ENCODE measurements at places on chromosomes 2 and 18. TPM values are rescaled to one million over a fixed set of nuclear protein-coding genes. Genes with fewer than 3 reads are reported as not detected.

GRCh38 chr18:35971661-35972196 is 750 bp upstream of the RMP24 start:
- peaks cover 30% of the 10 kb centered on the region for H3K36me3 ChIP-seq
- peak overlapping the region; percentile 81 for H3K27ac ChIP-seq
- peaks cover 12% of the 10 kb centered on the region for H3K4me1 ChIP-seq
- H3K4me3 ChIP-seq: peak overlapping the region; percentile 87

The SCN1A gene
- not detected for total RNA-seq

DNA sequence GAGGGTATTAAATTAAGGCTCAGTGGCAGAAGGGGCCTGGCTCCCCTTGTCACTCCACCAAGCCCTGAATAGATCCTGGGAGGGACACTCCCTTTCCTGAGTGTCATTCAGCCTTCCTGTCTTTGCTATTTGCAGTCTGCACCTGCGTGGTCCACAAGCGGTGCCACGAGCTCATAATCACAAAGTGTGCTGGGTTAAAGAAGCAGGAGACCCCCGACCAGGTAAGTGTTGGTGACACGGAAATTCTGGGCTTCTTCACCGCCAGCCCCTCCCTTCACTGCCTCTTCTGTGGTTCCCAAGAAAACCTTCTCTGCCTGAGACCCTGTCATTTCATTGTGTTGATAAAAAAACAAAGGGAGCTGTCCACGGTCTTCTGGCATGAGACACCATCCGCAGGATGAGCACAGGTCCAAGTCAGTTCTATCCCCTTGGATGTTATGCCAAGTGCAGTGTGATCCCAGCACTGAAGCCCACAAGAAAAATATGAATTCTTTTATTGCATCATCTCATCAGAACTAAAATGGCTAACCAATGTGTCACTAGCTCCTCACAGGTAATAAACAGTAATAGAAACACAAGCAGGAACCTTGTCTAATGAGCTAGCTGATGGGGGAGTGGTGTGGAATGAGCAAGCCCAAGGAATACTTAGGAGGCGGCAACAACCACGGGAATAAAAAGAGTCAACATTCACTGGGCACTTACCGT is 316.9 kb upstream of the EPAS1 start:
- no peak overlapping the region for H3K4me3 ChIP-seq
- DNase-seq: no peak
- H3K36me3 ChIP-seq: no peaks in the 10 kb centered on the region
- H3K27me3 ChIP-seq: no peaks in the 10 kb centered on the region
- H3K4me1 ChIP-seq: peaks cover 7% of the 10 kb centered on the region

- H3K4me1 ChIP-seq: no peaks in the 10 kb centered on the region
- H3K27ac ChIP-seq: no peak overlapping the region
- H3K36me3 ChIP-seq: no peaks in the 10 kb centered on the region
- no peak for DNase-seq
- no peaks in the 10 kb centered on the region for H3K27me3 ChIP-seq
- H3K4me3 ChIP-seq: no peak overlapping the region
Measured at GRCh38 chr2:4192119-4192518, 488.7 kb downstream of the DCDC2C start.

The ACVR1 gene
- total RNA-seq: 62.0 TPM

The PRKCE gene
- total RNA-seq: 17.7 TPM

The RTP5 gene
- not detected for total RNA-seq

GRCh38 chr2:241080405-241081189 is 21.5 kb downstream of the MTERF4 start:
- H3K4me1 ChIP-seq: no peaks in the 10 kb centered on the region
- DNase-seq: no peak
- H3K27me3 ChIP-seq: no peaks in the 10 kb centered on the region
- H3K36me3 ChIP-seq: no peaks in the 10 kb centered on the region
- no peak overlapping the region for H3K4me3 ChIP-seq
- no peak overlapping the region for H3K27ac ChIP-seq

The SCYGR3 gene
- not detected for total RNA-seq

DNA sequence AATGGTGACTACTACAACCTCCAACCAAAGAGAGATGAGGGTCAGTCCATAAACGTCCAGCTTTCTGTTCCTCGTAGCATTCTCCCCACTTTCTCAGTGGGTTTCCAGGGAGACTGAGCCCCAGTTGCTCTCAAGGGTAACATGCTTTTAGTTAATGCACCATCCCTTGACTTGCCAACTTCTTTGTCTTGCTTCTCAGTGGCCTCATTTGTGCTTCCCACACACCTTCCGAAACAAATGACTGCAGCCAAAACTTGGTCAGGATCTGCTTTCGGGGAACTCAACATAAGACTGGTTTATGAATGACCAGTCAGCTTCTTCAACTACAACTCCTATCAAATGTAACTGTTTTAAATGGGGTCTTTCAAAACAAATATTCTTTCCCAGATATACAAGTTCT is 94.1 kb downstream of the COL6A3 start:
- no peaks in the 10 kb centered on the region for H3K36me3 ChIP-seq
- H3K27ac ChIP-seq: no peak overlapping the region
- peaks cover 33% of the 10 kb centered on the region for H3K27me3 ChIP-seq
- no peak overlapping the region for H3K4me3 ChIP-seq
- DNase-seq: no peak

- DNase-seq: no peak
- no peaks in the 10 kb centered on the region for H3K4me1 ChIP-seq
- no peaks in the 10 kb centered on the region for H3K36me3 ChIP-seq
Measured at GRCh38 chr2:18630941-18631340, 41.6 kb upstream of the NT5C1B start.

- DNase-seq: no peak
- no peak overlapping the region for H3K4me3 ChIP-seq
- no peak overlapping the region for H3K27ac ChIP-seq
- H3K27me3 ChIP-seq: peaks cover 12% of the 10 kb centered on the region
Measured at GRCh38 chr18:5456577-5457461, 87.0 kb downstream of the EPB41L3 start.

- no peak overlapping the region for H3K4me3 ChIP-seq
- peak; percentile 55 for DNase-seq
- H3K27ac ChIP-seq: no peak overlapping the region
Measured at GRCh38 chr2:35410431-35411061, 945.0 kb upstream of the CRIM1 start.

- no peak for DNase-seq
- no peaks in the 10 kb centered on the region for H3K4me1 ChIP-seq
- H3K4me3 ChIP-seq: no peak overlapping the region
- no peak overlapping the region for H3K27ac ChIP-seq
Measured at GRCh38 chr2:109375131-109375561, 238.6 kb downstream of the SEPTIN10 start.

- peaks cover 65% of the 10 kb centered on the region for H3K4me1 ChIP-seq
- no peaks in the 10 kb centered on the region for H3K27me3 ChIP-seq
- peak overlapping the region; percentile 60 for H3K27ac ChIP-seq
- peak; percentile 52 for DNase-seq
Measured at GRCh38 chr2:152485954-152486736, 151.2 kb downstream of the FMNL2 start.

The PLCL1 gene
- 0.07 TPM for total RNA-seq

DNA sequence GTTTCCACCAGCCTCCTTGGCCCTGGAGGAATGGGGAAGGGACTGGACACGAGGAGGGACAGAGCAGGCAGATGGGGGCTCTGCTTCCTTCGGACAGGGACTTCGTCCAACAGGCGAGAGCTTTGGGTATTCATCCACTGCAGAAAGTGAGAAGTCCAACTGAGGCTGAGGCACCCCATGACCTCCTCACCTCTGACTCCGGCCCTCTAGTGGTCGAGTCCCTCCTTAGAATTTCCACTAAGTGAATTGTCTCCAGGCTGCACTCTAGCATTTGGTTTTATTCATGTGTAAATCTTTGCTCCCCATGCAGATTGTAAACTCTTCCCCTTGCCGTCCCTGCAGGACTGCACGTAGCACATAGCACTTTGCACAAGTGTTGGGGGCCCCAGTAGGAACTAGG is 75.6 kb downstream of the TMEM247 start:
- H3K4me3 ChIP-seq: no peak overlapping the region
- H3K4me1 ChIP-seq: no peaks in the 10 kb centered on the region
- H3K27me3 ChIP-seq: no peaks in the 10 kb centered on the region
- no peak overlapping the region for H3K27ac ChIP-seq
- peak; percentile 11 for DNase-seq
- H3K36me3 ChIP-seq: no peaks in the 10 kb centered on the region

DNA sequence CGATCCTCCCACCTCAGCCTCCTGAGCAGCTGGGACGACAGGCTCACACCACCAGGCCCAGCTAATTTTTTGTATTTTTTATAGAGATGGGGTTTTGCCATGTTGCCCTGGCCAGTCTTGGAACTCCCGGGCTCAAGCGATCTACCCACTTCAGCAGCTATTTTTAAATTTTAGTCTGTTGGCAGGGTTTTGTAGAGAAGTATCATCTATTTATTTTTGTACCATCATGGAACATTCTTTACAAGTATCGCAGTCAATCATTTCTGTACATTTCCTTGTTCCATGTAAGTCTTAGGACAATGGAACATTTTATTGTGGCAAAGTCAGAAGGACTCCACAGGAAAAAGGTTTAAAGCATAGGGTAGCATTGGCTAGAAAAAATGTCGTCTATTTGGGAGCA is 94.6 kb downstream of the UGGT1 start:
- H3K27me3 ChIP-seq: no peaks in the 10 kb centered on the region
- no peaks in the 10 kb centered on the region for H3K4me1 ChIP-seq
- no peak overlapping the region for H3K27ac ChIP-seq
- peaks cover 35% of the 10 kb centered on the region for H3K36me3 ChIP-seq
- H3K4me3 ChIP-seq: no peak overlapping the region

The DNPEP gene
- 75.1 TPM for total RNA-seq

DNA sequence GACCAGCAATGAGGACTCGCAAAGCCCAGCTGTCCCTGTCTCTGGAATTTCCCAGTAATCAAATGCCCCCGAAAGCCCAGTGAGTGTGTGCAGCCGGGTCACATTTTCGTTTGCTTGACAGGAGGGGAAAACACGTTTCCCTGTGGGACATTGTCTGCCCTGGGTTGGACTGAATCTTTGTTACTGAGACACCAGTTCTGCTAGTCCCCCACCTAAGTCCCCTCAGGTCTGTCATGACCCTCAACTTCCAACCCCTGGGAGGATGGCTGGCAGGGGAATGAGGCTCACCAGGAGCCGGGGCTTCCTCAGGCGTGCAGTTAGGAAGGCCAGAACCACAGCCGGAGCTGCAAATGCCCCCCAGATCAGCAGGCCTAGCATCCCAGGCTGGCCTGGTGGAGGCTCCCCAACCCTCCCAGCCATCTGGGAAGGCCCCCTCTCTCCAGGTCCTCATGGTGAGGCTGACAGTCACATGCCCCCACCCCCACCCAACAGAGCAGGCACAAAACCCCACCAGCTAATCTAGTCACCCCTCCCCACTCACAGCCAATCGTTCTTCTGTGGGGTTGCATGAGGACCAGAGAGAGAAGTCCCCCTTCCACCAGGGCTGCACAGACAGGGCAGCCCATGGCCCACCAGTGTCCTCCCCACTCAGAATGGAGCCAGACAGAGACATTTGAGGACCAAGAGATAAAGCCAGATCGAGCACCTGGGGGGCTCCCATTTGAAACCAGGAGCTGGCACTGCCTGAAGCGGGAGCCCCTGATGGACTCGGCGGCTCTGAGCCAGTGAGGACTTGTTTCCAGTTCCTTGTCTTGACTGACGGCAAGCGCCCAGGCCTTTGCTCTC is 33.6 kb downstream of the CYP26B1 start:
- H3K4me3 ChIP-seq: no peak overlapping the region
- peaks cover 7% of the 10 kb centered on the region for H3K36me3 ChIP-seq
- no peak for DNase-seq
- peaks cover 16% of the 10 kb centered on the region for H3K4me1 ChIP-seq
- H3K27ac ChIP-seq: no peak overlapping the region

GRCh38 chr2:141423124-141423523 is 707.7 kb downstream of the LRP1B start:
- no peaks in the 10 kb centered on the region for H3K36me3 ChIP-seq
- no peak for DNase-seq
- H3K27me3 ChIP-seq: no peaks in the 10 kb centered on the region
- no peak overlapping the region for H3K27ac ChIP-seq

- no peaks in the 10 kb centered on the region for H3K27me3 ChIP-seq
- no peak overlapping the region for H3K27ac ChIP-seq
- H3K4me3 ChIP-seq: no peak overlapping the region
- H3K36me3 ChIP-seq: peaks cover 19% of the 10 kb centered on the region
- H3K4me1 ChIP-seq: peaks cover 47% of the 10 kb centered on the region
Measured at GRCh38 chr2:72827966-72828646, 2.3 kb upstream of the EXOC6B start.

All from Calu3 (cell line).